NCI-H187 (cell line): ENCODE measurements at places on chromosomes 5 and 9.

- no peak for DNase-seq
Observed at GRCh38 chr5:158895588-158895987, 204.1 kb downstream of the EBF1 start.

GRCh38 chr5:172140866-172141265 is 47.2 kb downstream of the STK10 start:
- no peak for DNase-seq

DNA sequence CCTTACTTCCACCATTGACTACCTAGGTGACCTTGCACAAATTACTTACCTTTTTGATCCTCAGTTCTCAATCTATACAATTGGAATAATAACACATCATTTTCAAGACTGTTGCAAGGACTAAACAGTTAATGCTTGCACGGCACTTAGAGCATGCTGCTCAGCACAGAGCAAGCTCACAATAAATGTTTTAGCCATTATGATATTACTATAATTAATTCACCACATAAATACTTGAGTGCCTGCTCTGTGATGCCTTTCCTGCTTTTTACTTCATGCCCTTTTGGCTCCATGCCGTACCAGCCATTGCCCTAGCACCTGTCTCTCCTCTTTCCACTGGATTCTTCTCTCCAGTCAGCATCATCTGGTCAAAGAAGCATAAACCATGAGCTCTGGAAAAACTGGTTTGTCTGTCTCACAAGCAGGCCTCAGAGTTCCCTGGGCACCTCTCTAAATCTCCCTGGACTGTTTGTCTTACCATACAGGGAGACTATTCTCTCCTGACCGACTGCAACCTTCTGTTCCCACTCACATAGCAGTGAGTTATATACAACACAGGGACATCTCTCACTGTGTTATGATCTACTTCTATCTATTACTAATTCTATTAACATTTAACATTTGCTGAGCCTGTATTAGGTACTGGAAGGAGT is 260.4 kb upstream of the ADRA1B start:
- DNase-seq: no peak

GRCh38 chr5:107919361-107919760 is 248.6 kb upstream of the EFNA5 start:
- DNase-seq: no peak

DNA sequence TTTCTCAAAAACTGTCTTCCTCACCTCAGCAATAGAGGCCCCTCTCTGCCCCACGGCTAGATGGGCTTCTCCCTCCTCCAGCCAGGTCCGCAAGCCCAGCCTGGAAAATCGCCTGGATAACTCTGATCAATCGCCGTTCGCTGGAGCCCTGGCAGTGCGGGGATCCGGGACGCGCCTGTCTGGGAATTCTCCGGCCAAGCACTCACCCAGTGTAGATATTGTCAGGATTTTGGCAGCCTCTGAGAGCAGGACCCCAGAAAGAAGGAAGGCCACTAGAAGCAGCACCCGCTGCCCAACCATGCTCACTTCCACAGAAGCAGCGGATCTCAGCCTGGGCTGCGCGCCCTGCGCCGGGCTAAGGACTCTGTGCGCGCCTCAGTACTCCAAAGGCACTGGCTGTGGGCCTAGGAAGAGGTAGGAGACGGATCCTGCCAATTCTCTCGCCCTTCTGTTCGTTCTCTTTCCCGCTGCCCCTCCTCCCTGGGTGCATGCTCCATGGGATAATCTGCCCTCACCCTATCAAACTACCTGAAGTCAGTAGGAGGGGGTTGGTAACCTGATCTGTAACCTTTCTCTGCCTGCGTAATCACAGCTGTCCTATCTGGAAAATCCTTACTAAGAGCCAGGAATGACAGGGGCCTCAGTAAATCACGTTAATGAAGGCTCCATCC is at the start of gene UGT3A1:
TSS of gene UGT3A1 (minus strand) at position 450 of the 671 bp plus-strand sequence. CDS start at position 300, 150 bp downstream.
- DNase-seq: peak; percentile 27

GRCh38 chr9:88816141-88816540 is 175.1 kb upstream of the S1PR3 start:
- no peak for DNase-seq
